ENCODE measurements at places on chromosomes 5 and 9.

DNA sequence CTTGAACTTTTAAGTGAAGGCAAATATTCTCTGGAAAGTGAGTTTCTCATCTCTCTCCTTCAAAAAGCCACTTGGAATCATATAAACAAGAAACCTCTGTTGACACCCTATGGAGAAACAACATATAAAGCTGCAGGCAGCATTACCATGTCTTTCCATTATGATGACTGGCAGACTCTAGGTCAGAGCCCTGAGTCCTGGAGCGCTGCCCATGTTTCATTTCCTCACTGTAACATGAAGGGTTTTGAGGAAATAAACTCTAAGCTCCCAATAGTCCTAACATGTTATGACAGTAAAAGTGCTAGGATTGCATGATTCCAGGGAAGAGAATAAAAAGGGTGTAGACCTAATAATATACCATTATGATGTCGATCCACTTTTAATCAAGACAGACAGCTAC is 220.6 kb downstream of the CTNND2 start:
- DNase-seq, result no peak

DNA sequence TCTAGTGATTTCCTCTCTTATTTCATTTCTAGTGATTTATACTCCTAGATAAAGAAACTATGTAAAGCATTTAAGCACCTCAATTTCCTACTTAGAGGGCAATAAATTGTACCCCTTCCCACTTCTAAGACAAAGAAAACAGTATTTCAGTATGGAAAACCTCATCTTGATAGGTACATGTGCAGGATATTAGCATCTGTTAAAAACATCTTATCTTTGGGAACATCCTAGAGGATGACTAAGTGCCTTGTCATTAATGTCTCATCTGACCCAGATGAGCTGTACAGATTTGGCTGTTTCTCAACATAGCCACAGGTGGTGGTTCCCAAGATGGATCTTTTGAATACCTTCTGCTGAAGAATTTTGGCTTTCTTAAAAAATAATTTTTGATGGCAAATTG is 5.7 kb downstream of the MEGF10 start:
- DNase-seq, result no peak

GRCh38 chr9:24090566-24090965 is 264.5 kb upstream of the ELAVL2 start:
- DNase-seq, result no peak

DNA sequence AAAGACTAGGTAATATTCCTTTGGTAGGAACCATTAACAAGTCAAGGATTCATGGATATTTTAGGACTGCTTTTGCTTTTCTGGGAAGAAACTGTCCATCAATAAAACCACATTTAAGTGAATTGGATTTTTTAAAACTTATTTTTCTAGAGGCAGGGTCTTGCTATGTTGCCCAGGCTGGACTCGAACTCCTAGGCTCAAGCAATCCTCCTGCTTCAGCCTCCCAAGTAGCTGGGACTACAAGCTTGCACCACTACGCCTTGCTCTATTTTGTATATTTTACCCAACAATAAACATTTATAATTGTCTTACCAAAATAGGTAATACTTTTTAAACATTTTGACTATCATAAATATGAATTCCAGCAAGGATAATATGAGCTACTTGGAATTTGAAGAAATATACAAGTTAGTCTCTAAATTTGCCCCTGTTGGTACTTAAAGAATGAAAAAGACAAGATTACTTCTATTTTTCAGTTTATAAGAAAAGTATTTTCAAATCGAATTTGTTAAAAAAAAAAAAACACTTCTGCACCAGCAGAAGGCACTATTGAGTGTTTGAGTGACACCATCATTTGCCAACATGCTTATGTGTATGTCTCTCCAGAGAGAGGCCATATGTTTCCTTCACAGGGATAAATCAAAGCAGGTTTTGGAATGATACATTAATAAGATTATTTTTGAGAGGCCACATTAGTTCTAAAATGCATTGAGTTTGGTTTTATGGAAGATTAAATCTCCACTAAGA is 60.0 kb upstream of the CARTPT start:
- no peak for DNase-seq

DNA sequence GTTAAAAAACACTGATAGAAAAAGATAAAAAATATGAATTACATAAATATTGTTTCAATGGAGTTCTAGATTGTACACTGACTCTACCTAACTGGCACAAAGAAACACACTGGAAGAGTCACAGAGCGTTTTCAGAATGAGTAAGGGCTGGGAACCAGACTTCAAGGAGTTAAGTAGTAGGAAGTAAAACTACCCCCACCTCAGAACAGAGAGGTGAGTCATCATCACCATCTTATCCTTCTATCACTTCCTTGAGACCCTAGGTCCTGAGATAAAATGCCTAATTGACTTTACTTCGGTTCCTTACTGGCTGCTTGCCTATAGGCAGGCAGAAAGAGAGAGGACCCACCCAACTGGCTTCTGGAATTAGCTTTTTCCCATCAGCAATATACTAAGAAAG is 79.7 kb downstream of the ELAVL2 start:
- no peak for DNase-seq

DNA sequence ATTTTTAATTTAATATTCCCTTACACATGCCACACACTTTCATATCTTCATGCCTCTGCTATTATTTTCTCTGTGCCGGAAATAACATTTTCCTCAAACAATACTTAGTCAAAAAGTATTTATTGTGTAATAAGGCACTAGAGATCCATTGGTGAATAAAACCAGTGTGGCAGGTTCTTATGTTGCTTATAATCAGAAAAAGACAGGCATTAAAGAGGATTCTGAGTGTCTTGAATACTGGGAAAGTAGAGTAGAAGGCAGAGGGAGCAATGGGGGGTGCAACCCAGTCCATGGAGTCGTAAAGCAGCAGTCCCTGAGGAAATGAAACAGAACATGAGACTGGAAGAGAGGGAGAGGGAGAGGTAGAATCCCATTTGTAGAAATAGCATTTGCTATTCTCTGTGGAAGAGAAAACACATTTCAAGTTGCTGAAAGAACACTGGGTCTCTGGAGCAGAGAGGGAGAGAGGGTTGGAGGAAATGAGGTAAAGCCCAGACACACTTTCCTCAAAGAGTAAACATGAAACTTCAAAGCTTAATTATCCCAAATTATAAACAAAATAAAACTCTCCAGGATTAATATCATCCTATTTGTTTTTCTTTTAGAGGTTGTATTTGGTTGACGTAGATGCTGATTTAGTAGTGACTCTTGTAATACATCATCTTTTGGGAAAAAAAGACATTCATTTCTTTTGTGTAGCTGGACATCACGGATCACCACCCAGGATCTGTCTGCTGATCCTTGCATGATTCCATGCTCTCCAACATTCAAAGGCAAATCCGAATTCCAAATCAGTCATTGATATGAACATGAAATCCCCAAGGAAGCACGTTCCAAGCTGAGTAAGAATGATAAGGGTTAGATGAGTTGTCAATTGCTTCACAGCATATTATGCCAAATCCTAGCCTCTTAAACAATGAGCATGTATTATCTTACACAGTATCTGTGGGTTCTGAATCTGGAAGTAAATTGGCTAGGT is 37.4 kb upstream of the GRAMD2B start:
- no peak for DNase-seq

- DNase-seq, result no peak
Measured at GRCh38 chr5:1231354-1231905, 6.2 kb downstream of the SLC6A18 start.

DNA sequence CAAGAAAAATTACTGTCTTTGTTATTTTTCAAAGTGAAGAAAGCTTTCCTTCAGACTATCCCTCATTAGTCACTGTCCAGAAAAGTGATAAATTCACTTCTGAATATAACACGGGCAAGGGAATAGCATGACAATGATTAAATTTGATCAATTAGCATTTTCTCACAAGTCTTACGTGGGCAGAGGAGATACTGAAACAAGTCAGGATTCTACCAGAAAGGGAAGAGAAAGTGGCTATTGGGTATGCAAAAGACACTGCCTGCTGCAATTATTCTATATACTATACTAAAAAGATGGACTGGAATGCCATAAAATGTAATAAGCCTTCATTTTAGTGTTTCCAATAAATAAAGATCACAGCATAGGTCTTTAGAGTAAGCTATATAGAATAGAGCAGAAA is 7.4 kb downstream of the COX7C start:
- DNase-seq, result no peak

- no peak for DNase-seq
Measured at GRCh38 chr5:167389537-167389936, 901.9 kb upstream of the WWC1 start.

GRCh38 chr5:19950897-19951296 is 37.1 kb downstream of the CDH18 start:
- DNase-seq, result no peak

- DNase-seq, result no peak
Measured at GRCh38 chr5:126506079-126506478, 82.9 kb downstream of the GRAMD2B start.

DNA sequence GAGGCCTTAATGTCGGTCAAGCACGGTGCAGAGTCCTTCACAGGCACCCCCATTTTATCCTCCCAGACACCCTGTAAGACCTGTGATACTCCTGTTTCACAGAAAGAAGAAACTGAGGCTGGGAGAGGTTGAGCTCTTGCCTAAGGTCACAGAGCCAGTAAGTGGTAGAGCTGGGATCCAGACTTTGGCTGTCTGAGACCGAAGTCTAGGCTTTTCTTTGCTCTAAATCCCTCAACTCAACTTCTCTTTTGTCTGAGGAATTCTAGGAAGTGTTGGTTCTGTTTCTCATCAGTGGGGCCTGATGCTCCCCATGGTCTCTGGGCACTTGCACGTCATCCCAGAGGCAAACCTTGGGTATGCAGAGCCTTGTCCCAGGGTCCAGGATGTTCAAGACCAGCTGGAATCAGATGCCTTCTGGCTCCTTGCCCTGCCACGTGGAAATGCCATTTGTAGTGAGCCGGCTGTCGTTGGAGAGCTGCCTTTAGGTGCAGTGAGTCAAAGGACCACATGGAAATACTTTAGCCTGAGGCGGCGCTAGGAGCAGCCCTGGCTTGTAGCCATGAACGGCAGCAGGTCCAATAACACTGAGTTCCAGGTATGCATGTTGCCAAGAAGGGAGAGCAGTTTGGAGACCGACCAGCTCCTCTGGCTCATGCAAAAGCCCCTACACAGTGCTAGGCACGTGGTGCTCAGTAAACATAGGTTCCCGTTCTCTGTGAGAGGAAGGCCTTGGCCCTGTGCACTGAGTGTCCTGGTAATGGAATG is 9.2 kb downstream of the DCANP1 start:
- no peak for DNase-seq
